ENCODE measurements at places on chromosomes 3 and 15.

- no peak for DNase-seq
These were observed 901 bp upstream of the CLN6 start for GRCh38 chr15:68230157-68231100.

GRCh38 chr3:45557471-45557870, 37.1 kb upstream of the LIMD1 start:
- DNase-seq = no peak

- DNase-seq = no peak
These were observed 165.4 kb downstream of the SSR3 start for GRCh38 chr3:156389449-156389950.

GRCh38 chr3:14685179-14685578, 10.2 kb downstream of the C3orf20 start:
- DNase-seq = no peak

DNA sequence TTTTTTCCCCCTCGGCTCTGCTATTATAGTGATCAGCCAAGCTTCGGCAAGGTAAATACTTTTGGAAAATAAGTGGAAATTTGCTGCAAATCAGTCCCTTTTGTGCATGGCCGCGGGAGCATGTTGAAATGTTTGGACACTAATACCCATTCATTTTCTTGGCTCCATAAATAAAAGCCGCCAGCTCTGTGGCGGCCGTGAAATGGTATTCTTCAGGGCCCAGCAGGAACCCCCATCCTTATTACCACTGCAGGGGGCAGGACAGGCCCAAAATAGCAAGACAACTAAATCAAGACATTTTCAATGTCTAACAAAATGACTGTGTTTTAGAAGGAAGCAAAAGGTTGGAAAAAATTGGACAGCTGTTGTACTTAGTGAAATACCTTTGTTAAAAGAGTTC, 362.3 kb downstream of the NR2F2 start:
- no peak for DNase-seq

GRCh38 chr15:92807971-92808571, 92.1 kb upstream of the CHD2 start:
- DNase-seq = peak; percentile 34

GRCh38 chr15:29278436-29279105, 8.9 kb upstream of the NSMCE3 start:
- no peak for DNase-seq

All from SK-MEL-5 (cell line).